ENCODE measurements at places on chromosomes 4 and X.

DNA sequence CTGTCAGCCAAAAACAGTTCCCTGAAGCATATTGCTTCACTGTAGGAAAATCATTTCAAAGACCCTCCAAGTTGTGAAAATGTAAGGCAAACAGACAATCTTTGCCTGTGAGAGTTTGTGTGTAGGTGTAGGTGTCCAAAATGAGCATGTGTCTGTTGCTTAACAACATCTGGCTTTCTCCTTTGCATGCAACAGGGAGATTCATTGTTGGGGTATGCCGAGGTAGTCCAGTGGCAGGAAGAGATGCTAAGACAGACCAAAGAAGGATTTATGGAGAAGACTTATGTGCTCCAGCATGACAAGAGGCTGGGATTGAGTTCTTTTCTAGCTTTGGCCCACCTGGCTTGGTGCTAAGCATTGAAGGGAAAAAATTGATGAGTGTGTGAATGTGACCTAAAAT lies 29.8 kb upstream of the SMAD1 start:
- no peak for DNase-seq

- no peak for DNase-seq
Observed at GRCh38 chrX:53047228-53047627, 1.4 kb upstream of the GPR173 start.

DNA sequence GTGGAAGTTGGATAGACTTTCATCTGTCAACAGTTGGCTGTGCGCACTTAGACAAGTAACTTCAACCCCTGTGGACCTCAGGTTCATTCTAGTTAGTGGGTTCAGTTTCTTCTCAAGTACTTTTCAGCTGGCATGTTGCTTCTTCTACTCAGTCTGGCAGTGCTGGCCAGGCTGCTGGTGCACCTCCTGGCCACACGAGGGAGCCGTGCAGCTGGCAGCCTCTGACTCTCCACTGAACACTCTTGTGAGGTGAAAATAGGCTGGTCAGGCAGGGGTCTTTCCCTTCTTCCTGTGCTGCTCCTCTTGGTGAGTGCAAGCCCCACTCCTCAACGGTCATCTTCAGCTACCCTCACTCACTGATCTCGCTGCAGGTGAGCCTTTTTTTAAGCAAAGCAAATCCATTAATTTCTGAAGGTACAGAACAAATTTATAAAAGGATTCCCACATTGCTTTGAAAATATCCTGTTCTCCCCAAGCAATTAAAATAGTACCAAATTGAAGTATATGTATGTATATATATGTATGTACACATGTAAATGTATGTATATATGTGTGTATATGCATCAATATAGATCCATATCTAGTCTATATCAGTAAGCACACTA lies 30.6 kb downstream of the LONRF3 start:
- peak; percentile 23 for DNase-seq

DNA sequence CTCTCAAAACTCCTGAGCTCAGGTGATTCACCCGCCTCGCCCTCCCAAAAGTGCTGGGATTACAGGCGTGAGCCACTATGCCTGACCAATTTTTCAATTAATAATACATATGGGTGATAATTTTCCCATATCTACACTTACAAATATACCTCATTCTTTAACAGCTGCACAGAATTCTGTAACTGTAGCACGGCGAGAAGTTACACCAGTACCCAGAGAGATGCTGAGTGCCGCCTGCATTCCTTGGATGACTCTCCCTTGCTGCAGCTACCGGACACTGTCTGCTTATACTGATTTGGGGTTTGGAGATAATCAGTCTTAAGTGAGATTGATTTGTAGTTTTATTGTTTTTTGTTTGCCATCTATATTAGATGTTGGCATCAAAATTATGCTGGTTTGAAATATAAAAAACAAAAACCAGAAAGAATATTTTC lies 5.8 kb downstream of the TIFA start:
- DNase-seq: no peak

- DNase-seq: no peak
Observed at GRCh38 chrX:9942086-9942485, 25.1 kb upstream of the CLDN34 start.

DNA sequence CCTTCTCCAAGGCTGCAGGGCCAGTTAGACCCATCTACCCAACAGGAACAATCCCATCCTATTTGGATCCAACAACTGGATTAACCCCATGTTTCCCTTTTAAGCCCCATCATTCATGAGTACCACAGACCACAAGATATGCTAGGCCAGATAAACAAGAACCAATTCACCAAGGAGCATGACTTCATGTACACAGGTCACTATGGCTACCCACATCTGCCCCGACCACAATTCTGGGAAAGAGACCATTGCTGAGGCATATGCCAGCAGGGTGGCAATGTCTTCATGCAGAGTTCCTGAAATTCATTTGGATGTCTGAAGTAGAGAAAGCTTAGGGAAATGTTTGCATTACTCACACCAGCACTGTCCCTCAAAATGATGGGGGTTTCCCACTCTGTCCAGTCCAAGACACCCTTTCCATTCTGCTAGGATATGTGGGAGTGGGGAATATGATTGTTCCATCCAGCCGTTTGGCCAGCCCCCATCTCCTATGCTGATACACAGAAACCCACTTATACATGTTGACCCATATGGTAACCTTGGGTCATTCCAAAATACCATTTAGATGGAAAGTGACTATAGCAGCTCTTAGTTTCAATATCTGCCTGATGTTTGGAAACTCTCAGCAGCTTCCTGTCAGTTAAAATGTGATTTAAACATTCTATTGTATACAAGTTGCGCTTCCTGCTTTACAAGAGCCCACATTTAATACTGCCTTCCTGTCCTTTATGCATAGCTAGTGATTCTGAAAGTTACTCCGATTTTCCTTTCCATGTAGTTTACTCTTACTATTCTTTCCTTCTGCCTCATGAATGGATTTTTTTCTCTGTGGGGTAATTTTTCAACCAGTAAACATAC lies 129.0 kb downstream of the AMMECR1 start:
- no peak for DNase-seq

DNA sequence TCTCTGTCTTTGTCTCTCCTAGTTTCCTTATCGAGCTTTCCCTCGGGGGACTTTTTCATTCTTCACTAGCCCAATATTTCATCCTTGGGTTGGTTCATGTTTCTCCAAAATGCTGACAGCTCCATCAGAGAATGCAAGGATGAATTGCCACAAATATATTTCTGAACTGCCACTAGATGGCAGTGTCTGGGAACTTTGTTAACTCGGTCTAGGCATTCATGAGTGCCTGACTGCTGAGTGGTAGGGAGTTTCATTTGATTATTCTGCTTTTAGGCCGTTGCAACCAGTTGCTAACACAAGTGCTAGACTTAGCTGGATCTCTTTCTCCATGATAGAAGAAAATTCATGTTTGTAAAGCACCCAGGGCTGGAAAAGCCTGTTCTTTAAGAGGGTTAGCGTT lies 73.5 kb upstream of the RAP2C start:
- DNase-seq: no peak

DNA sequence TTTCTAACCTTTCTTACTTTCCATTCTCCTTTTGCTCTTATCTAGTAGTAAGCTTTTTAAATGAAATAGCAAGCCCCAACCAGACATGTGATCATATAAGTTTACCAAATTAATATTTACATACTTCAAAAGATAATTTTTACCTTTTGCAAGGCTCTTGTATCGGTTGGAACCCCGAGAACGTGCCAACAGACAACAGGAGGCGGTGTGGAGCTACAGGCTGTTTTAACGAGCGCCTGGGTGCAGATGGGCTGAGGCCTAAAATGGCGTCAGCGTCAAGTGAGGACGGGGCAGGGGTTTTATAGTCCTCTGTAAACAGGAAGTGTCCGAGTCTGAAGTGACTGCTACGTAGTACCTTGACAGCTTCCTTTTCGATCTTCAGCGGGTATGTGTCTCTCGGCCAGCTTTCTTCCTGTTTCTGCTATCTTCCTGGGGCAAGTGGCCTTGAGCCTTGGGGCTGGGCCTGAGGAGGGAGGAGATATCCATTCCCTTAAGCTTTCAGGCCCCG lies 342.7 kb downstream of the GALNTL6 start:
- no peak for DNase-seq

DNA sequence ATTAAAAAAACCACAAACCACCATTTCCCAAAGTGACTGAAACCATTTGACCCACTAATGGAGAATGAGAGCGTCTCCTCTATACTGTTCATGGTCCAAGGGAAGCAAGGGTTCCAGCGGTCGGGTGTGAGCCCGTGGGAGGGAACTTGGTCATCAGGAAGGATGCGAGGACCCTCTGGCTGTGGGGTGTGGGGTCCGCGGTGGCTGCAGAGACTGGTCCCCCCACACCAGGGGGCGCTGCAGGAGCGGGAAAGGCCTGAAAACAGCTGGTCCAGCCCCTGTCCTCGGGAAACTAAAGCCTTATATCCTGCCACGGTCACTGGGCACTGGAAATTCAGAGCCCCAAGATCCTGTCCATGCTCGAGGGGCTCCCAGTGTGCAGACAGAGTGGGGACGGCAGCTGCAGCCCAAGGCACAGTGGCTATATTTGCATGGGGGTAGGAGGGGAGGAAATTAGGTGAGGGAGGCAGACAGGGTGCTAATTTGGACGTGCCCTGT lies 4.3 kb downstream of the BLOC1S4 start:
- DNase-seq: peak; percentile 65

- no peak for DNase-seq
Observed at GRCh38 chrX:4764888-4765287, 1051.4 kb upstream of the PRKX start.

GRCh38 chr4:24973747-24974601 lies 56.8 kb downstream of the LGI2 start:
- no peak for DNase-seq

DNA sequence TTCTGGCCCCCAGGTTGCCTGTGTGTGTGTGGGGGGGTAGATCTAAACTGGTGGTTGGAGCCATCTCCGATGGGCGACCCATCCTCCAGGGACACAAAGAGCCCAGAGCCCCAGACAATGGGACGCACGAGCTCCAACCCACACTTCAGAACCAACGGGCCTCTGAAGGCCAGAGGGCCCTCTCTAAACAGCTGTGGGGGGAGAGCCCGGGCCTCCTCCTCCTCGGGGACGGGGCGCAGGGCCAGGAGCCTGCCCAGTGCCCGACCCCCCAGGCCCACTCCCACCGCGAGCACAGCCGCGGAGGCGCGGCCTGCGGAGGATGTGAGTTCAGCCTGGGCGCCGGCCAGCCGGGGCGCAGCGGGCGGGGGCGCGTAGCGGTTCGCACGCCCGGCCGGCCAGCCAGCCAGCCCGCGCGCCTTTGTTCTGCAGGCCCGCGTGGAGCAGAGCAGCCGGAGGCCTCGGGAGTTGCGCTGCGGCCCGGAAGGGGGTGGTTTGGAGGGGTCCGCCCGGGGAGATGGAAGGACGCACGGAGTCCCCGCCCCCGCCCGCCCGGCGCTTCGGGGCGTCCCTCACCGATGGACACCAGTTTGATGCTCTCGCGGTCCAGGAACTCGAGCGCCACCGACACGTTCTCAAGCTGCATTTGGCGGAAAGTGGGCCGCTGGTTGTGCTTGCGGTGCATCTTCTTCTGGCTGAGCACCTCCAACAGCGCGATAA lies 4.0 kb downstream of the FLNA start:
- no peak for DNase-seq

GRCh38 chr4:173522160-173522950 lies 7.7 kb downstream of the HAND2 start:
- no peak for DNase-seq

- DNase-seq: peak; percentile 49
Observed at GRCh38 chrX:41921492-41922430, 1.6 kb downstream of the CASK start.

DNA sequence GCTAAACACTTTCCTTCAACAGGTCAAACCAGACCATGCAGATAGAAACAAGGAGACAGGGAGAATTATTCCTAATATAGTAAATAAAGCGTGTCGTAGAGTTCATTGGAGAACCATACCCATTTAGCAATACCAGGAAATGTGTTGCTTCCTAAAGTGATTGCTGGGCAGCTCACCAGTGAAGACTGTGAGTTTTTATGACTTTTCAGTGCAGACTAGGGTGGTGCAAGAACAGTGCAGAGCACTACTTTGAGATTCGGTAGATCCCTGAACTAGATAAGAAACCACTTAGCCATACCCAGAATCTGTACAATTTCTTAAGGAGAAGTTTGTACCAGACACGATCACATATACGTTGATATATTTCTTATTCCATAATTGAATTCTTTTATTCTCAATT lies 87.4 kb downstream of the EMCN start:
- DNase-seq: peak; percentile 65

- DNase-seq: no peak
Observed at GRCh38 chrX:135505351-135505750, 15.1 kb upstream of the INTS6L start.

- no peak for DNase-seq
Observed at GRCh38 chrX:133444952-133445831, 29.9 kb upstream of the GPC4 start.

- DNase-seq: no peak
Observed at GRCh38 chr4:189313861-189314513, 626.7 kb upstream of the FRG1 start.

- no peak for DNase-seq
Observed at GRCh38 chr4:20997886-20998285, 297.6 kb downstream of the PACRGL start.

DNA sequence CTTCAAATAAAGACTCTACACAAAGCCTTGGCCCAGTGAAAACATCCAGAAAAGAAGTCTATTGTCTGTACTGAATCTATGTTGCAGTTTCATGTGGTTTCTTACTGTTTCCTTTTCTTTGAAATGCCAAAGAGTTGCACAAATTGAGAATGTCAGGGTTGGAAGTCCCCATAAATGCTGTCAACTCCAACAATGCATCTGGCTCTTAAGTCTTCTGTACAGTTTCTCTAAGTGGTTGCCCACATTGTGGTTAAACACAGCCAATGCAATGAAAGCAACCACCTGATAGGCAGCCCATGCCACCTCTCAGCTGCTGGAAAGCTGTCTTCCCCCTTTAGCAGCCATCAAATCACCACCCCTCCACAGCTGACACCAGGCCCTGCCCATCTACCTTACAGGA lies 67.2 kb upstream of the C1GALT1C1 start:
- no peak for DNase-seq

DNA sequence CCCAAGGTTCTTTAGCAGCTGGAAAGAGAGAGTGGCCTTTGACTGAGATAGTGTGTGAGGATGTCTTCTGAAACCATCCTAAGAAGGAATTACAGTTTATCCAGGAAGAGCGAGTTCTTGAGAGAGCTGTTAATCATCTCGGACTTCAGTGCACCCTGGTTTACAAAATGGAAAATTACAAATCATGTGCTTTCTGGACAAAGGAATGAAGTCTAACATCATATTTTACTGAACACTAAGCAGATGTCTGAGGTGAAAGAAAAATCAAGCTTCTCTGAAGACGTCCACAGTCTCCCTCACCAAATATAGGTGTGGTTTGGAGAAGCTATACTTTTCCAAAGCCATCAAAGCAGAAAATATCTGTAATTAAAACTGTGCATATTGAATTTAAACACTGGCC lies 30.8 kb upstream of the CYP2U1 start:
- DNase-seq: no peak

DNA sequence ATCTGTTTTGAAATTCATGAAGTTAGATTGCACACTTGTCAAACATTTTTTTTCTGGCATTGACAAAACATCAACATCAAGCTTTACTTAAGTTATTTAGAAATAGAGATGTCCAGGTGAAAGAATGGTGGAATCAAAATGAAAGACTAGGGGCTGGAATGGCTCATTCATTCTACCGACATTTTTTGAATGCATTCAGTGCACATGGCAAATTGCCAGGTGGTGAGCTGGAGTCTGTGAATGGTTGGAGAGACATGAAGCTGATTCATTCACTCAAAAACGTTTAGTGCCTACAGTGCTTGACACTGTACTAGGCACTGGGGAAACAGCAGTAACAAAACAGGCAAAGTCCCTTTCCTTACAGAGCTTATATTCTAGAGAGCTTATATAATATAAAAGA lies 292.4 kb downstream of the PPP1R2C start:
- DNase-seq: no peak
